ENCODE measurements at places on chromosomes 13 and 19. TPM values are rescaled to one million over a fixed set of nuclear protein-coding genes. Genes with fewer than 3 reads are reported as not detected.

DNA sequence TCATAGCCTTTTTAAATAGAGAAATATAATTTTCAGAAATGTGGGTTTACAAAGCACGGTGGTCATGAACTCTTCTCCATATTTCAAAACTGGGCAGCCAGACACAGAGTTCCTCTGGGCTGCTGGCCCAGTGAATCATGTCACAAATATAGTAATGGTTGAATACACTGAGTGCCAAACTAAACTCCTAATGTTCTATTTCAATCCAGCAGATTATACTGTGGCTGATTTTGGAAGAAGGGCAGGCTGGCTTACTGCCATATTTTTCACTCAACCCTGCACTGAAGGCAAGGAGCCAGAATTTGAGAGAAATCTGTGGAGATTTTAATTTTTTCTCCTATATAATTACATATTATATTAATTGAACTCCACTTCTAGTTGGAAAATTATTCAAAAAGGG, 17.0 kb upstream of the PRR20A start:
- no peak overlapping the region for H3K4me3 ChIP-seq
- no peaks in the 10 kb centered on the region for H3K4me1 ChIP-seq
- H3K27me3 ChIP-seq: no peaks in the 10 kb centered on the region
- no peak overlapping the region for H3K27ac ChIP-seq
- no peaks in the 10 kb centered on the region for H3K36me3 ChIP-seq

The SPRED3 gene
- 2.6 TPM for total RNA-seq

DNA sequence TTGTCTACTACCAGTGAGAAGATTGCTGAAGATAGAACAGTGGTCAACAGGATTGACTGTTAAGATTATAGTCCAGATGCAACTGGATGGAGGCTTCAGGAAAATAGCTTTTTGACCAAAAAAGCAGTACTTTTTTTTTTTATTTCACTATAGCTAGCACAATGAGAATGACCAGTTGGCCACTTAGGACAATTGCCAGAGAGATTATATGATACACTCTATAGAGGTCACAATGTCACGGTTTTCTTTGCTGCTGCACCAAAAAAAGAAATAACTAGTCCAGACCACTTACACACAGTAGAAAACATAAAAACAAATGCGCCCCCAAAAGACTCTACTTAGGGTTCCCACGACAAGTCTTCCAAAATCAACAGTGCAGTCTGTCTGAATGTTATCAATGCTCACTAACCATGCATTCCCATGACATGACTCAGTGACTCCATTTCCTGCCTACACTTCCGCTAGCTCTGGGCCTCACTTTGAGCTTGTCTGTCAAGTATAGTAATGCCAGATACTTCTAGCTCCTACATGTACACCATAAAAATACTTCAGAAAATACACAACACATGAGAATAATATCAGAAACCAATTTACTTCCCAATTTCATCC, 209.1 kb upstream of the STARD13 start:
- no peaks in the 10 kb centered on the region for H3K4me1 ChIP-seq
- H3K27me3 ChIP-seq: no peaks in the 10 kb centered on the region
- H3K36me3 ChIP-seq: no peaks in the 10 kb centered on the region
- peak; percentile 18 for DNase-seq
- peak overlapping the region; percentile 48 for H3K27ac ChIP-seq

The BCAM gene
- total RNA-seq: 225 TPM

The ICAM1 gene
- 179 TPM for total RNA-seq

The PGLYRP1 gene
- 1.3 TPM for total RNA-seq

DNA sequence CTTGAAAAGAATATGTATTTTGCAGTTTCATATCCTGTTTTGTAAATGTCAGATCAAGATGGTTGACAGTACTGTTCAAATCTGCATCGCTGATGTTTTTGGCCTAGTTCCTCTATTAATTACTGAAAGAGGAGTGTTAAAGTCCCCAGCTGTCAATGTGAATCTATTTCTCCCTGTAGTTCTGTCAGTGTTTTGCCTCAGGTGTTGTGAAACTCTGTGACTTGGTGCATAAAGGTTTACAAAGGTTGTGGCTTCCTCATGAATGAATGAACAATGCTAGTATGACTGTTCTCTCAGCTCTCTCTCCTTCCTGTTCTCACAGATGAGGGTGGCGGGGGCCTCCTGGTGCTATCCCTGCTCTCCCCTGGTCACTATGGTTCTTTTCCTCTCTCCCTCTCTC, 142.4 kb downstream of the MYCBP2 start:
- H3K36me3 ChIP-seq: peaks cover 11% of the 10 kb centered on the region
- no peaks in the 10 kb centered on the region for H3K4me1 ChIP-seq
- no peak for DNase-seq
- H3K27ac ChIP-seq: no peak overlapping the region
- no peaks in the 10 kb centered on the region for H3K27me3 ChIP-seq

GRCh38 chr19:46624958-46625661, at the start of gene PTGIR:
Gene PTGIR (minus strand): TSS chr19:46625089. CDS start chr19:46624225, 864 bp downstream.
- no peaks in the 10 kb centered on the region for H3K27me3 ChIP-seq
- H3K27ac ChIP-seq: peak within 1 kb of the TSS; percentile 38
- H3K4me1 ChIP-seq: peaks cover 44% of the 10 kb centered on the region
- H3K4me3 ChIP-seq: peak within 1 kb of the TSS; percentile 15

The FCAR gene
- total RNA-seq: 12.6 TPM

GRCh38 chr13:98913741-98914140, 64.1 kb downstream of the DOCK9 start:
- H3K4me1 ChIP-seq: peaks cover 12% of the 10 kb centered on the region
- H3K36me3 ChIP-seq: peaks cover 6% of the 10 kb centered on the region
- H3K27me3 ChIP-seq: no peaks in the 10 kb centered on the region
- H3K27ac ChIP-seq: no peak overlapping the region
- no peak for DNase-seq

- DNase-seq: no peak
- no peaks in the 10 kb centered on the region for H3K4me1 ChIP-seq
- H3K4me3 ChIP-seq: no peak overlapping the region
- no peak overlapping the region for H3K27ac ChIP-seq
- H3K27me3 ChIP-seq: no peaks in the 10 kb centered on the region
- no peaks in the 10 kb centered on the region for H3K36me3 ChIP-seq
Measured at GRCh38 chr13:32330441-32330840, 15.1 kb downstream of the BRCA2 start.

The TMIGD2 gene
- total RNA-seq: 1.7 TPM

DNA sequence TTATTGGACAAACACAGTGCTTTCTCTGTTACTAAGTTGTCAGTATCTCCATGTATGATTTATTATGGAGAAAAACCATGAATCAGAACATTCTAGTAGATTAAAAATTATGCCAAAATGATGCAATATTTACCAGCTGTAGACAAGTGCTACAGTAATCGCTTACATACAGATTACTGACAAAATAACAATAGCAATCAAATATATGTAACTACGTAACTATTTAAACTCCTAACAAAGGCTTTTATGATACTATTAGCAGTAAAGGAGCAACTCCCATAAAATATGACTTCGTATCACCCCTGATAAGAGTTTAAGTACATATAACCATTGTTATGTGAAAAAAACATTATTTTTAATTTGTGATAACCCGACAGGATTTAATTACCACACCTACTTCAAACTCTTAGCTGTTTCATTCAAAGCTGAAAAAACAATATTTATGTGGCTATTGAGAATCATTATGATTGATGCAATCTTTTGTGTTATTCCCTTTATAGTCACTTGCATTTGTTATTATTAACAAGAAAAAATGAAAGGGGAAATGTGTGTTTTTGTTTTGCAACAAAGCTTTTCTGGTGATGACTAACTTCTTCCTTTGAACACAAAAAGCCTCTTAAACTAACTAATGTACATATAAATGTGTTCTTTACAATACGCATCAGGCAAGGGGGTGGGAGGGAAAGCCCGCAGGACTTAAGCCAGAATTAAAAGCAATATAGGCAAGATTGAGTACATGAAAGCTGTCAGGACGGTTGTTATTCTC, 147.4 kb downstream of the ABCC4 start:
- no peak overlapping the region for H3K4me3 ChIP-seq
- no peak overlapping the region for H3K27ac ChIP-seq
- no peaks in the 10 kb centered on the region for H3K36me3 ChIP-seq

- peaks cover 16% of the 10 kb centered on the region for H3K36me3 ChIP-seq
- no peak overlapping the region for H3K27ac ChIP-seq
- H3K4me3 ChIP-seq: no peak overlapping the region
Measured at GRCh38 chr19:54465426-54466109, 2.0 kb upstream of the LENG9 start.

DNA sequence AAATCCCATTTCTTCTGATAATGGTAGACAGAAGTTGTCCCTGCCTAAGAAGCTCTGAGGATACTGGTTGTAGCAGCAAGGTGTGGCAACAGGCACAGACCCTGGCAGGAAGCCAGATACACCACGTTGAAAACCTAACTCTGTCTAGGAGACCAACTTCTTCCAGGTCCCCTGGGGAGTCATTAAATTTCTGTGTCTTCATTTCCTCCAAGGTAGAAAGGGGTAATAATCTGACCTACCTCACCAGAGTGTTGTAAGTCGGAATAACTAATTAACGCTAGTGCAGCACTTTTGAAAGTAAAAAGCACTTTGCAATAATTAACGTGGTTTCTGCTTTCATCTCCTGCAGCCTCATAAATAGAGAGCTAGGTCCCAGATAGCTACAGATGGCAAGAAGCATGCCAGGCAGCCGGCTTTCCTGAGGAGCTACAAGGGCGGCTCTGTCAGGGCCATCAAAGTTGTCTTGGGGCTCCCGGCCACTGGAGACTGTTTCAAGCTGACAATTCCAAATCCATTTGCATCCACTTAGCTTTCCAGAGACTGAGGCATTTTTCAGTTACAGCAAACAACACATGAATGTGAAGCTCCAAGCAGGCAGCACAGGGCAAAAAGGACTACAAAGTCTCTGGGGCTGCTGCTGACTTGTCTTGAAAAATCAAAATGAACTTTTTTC, 176.2 kb downstream of the FOXO1 start:
- H3K27me3 ChIP-seq: no peaks in the 10 kb centered on the region
- H3K36me3 ChIP-seq: no peaks in the 10 kb centered on the region
- H3K4me1 ChIP-seq: no peaks in the 10 kb centered on the region
- no peak overlapping the region for H3K27ac ChIP-seq

- no peaks in the 10 kb centered on the region for H3K27me3 ChIP-seq
- no peak overlapping the region for H3K27ac ChIP-seq
- no peaks in the 10 kb centered on the region for H3K36me3 ChIP-seq
Measured at GRCh38 chr13:43230989-43231388, 207.6 kb downstream of the DNAJC15 start.

DNA sequence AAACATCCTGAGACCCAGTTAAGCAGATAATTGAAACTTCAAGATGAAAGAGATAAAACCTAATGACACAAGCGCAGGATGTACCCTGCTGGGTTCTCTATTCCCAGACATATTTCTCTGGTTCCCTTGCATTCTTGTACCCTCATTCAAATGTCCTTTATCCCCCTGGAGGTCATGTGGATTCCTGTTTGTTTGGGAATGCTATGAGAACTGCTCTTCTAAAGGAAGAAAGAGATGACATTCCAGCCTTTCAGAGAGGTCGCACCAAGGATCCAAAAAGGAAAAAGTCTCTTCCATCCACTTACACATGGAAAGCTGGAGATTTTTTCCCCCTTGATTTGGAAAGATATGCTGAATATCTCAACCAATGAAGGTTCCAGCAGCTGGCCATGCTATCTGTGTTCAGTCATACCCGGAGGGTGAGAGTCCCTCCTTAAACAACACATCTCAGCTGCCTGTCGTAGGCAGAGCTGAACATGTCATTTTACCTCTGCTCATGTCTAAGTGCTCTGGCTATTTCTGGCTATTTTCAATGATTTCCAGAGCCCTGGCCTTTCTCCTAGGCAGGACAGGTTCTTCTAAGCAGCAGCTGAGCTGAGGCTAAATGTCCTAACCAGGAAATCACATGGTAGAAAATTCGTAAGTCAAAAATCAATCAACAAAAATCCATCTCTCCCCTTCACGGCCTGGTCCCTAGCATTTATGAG, 52.5 kb downstream of the C13orf42 start:
- no peak overlapping the region for H3K4me3 ChIP-seq
- no peaks in the 10 kb centered on the region for H3K27me3 ChIP-seq
- no peak overlapping the region for H3K27ac ChIP-seq
- H3K4me1 ChIP-seq: no peaks in the 10 kb centered on the region
- no peaks in the 10 kb centered on the region for H3K36me3 ChIP-seq

The KASH5 gene
- total RNA-seq: 2.9 TPM

DNA sequence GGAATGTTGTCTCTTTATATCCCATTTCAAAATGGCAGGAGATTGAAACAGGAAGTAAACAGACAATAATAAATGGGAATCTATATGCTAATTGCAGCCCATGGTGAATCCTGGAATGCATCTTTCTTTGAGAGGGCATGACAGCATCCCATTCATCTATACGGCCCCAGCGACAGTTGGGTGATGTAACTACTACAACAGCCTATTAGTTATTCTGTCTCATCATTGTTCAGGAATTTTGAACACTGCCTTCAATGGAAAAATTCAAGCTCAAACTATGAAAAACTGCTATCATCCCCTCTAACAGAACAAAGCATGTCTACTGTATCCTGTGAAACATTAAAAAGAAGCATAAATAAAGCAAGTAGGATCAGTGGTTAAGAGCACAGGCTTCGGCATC, 262.1 kb downstream of the DCT start:
- no peaks in the 10 kb centered on the region for H3K27me3 ChIP-seq
- H3K4me1 ChIP-seq: peaks cover 26% of the 10 kb centered on the region
- no peak overlapping the region for H3K27ac ChIP-seq
- no peak for DNase-seq

- no peaks in the 10 kb centered on the region for H3K4me1 ChIP-seq
- H3K27ac ChIP-seq: no peak overlapping the region
- H3K4me3 ChIP-seq: no peak overlapping the region
Measured at GRCh38 chr19:2582984-2583956, 107.3 kb downstream of the GADD45B start.

All from lung (tissue), 17 donors.